G401 (cell line): ENCODE measurements at places on chromosomes 13 and 19.

- peak; percentile 88 for DNase-seq
Measured at GRCh38 chr19:45643024-45643926, 4.1 kb upstream of the EML2 start.

- no peak for DNase-seq
Measured at GRCh38 chr13:58806401-58806800, 1174.9 kb downstream of the PCDH17 start.

DNA sequence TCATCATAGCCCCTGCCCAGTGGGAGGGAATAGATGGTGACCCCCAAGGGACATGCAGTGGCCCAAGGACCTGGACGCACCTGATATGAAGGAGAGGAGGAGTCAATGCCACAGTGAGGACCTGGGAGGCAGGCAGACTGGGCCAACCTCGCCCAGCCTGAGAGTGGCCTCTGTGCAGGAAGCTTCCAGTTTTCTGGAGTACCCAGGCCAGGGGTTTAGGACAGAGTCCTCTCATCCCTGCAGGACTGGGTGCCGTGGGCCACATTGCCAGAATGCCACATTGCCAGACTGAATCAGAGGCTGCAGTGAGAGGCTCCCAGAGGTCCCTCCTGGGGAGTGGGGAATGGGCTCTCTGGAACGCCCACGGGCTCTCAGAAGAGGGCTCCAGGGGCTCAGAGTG lies 82.9 kb upstream of the VSTM2B start:
- no peak for DNase-seq

GRCh38 chr13:113981611-113982295 lies 7.9 kb upstream of the C13orf46 start:
- DNase-seq = no peak

DNA sequence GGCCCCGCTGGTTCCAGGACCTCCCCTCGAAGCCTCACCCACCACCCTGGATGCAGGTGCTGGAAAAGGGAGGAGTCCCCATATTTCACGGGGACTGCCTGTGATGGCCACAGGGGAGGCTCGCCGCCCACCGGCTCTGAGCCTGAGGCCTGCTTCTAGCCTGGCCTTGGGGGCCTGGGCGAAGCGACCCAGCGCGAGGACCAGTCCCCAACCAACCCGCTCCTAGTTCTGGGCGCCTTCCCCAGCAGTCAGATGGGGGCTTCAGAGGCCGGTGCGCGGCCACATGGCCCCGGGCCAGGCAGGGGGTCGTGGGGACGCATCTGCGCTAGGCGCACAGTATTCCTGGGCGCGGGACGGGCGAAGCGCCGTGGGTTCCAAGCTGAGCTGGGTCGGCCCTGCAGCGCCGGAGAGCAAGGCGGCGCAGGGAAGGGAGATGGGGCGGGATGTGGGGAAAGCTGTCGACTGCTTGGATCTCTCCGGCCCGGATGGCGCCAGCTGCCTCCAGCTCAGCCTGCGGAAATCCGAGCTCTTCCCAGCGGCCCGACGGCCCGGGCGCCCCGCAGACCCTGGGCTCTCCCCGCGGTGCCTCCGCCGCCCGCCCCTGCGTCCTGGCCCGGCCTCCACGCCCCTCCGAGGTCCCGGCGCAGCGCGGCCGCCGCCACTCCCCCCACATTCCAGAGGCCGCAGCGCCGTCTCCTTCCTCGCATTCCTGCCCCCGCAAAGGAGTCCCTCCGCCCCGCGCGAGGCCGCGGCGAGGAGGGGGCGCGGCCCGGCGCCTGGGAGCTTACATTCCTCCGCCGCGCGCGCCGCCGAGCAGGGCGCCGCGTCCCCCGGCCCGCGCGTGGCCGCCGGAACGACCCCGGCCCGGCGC lies at the start of gene WTIP:
TSS of gene WTIP (plus strand) at position 788 of the 871 bp plus-strand sequence. CDS start 217 bp downstream, outside the sequence.
- peak; percentile 41 for DNase-seq

DNA sequence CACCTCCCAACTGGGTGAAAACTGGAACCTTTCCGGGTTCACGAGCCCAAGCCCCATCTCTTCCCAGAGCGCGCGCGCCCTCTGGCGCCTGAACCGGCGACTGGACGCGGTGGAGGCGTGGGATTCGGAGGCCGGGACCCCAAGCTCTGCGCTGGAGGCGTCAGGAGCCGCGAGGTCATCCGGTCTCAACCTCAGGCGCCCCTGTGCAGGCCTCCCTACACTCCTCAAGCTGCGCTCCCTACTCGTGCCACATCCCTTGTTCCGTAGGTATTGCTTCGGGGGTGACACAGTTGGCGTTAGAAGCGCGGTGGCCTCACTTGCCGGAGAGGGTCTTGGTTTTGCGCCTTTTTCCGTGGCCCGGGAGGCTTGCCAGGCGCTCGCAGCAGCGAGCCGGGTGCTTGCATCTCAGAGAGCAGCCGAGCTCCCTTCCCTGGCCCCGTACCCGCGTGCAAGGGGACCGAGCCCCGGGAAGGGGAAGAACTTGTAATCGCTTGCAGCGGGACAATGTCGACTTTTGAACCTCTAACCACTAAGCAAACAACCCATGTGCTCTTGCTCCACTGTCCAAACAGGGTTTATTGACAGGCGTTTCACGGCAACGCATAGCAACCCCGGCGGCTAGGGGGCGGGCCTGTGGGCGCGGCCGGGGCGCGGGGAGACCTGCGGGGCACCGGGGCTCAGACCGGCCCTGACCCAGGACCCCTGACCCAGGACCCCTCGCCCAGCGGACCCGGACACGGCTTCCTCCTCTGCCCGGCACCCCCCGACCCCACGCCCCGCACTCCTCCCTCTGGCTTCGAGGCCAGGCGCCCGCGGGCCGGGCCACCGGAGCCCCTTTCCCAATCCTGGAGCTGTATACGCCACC lies 8.5 kb downstream of the CDX2 start:
- no peak for DNase-seq

DNA sequence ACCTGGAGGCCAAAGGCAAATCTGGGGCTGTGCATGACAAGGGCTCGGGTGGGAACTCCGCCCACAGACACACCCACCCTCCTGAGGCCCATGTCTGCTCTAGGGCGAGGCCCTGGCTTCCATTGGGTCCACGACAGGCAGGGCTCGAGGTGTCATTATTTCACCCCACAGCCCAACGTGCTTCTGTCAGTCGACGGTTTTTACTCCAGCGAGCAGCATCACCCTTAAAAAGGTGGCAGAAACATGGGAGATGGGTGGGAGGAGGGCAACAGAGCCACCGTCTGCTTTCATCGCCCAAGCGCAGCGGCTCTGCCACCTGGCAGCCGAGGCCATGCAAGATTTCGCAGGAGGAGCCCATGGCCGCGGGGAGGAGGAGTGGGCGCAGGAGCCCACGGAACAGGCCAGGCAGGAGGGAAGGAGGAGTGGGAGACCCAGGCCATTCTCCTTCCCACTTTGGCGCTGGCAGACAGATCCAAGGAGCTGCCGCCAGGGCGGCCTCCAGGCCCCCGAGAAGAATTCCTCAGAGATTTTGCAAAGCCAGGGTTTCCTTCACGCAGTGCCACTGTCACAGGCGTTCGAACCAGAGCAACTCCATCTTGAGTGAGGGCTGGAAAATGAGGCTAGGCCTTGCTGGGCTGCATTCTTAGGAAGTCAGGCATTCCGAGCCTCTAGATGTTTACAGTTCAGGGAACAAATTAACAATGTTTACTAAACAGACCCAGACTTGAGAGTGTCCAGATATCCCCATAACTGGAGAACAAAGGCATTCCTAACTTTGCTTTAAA lies 49.3 kb upstream of the TUBGCP3 start:
- no peak for DNase-seq

GRCh38 chr13:110471156-110471832 lies 90.2 kb downstream of the RAB20 start:
- no peak for DNase-seq

- no peak for DNase-seq
Measured at GRCh38 chr13:40206241-40207000, 460.0 kb downstream of the FOXO1 start.

DNA sequence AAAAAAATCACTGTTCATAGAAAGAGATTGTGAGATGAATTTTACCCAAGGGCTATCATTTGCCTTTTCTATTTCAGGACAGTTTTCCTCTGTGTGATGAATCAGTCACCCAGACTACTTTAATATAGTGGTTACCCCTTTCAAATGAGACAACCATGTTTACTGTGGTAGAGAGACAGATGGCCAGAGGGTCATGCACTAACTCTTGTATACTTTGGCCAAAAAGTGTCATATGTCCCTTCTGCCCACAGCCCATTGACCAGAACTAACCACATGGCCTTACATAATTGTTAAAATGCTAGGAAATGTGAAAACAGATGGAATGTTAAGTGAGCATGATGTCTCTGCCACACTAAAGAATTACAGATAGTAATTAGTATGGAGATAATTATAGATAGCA lies 498.7 kb downstream of the DACH1 start:
- no peak for DNase-seq

DNA sequence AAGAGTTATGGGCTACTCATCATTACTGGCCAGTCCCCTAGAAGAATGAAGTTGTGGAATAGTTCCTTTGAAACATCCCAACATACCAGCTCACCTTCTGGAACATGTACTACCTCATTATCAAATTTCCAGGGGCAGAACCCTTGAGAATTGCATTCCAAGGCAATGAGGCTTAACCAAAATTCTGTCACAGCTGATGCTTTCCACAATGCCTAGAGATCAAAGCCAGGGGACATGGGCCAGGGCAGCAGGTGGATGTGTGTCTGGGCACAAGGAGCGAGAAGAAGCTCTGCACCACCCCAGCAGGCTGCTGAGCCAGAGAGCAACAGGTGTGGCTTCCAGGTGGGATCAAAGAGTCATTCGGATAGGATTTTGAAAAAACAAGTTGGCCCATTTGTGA lies 362.1 kb downstream of the EFNB2 start:
- DNase-seq = no peak

DNA sequence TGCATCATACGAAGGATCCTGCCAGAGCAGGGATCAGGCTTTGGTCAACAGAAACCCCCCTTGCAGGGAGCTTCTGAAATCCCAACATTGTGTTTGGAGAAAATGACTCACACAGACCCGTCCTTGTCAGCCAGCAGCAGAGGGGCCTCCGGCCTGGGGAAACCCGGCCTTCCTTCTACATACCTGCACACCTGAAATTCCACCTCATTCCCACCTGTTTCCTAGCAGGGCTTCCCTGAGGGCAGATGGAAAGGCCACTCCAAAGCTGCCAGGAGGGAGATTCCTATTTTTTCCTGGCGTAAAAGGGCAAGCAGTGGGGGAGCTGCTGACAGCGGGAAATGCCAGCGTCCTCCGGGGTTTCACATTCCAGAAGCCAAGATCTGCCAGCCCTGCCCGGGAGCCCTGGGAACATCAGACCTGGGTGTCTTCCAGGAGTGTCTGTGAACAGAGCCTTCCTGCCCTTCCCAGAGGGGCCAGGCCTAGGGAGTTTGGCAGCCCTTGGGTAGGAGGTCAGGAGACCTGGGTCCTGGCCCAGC lies 3.0 kb upstream of the IGFL1 start:
- no peak for DNase-seq

- DNase-seq = peak; percentile 67
Measured at GRCh38 chr13:99908140-99908803, 63.3 kb downstream of the ZIC5 start.

DNA sequence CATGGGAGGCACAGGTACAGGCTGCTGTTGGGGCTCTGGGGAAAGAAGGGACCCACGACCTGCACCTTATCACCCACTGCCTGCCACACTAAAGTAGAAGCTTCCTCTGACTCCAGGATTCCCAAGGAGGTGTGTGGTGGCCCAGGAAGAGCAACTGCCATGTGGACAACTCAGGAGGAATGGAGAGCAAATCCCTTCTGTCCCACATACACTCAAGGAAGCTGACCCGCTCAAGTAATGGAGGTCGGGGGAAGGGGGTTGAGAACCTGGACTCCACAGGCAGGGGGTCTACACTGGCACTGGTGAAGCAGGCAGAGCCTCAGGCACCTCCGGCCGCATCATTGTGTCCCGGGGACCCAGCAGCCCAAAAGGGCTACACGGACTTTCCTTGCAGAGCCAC lies 29.4 kb upstream of the SLC15A1 start:
- DNase-seq = no peak

DNA sequence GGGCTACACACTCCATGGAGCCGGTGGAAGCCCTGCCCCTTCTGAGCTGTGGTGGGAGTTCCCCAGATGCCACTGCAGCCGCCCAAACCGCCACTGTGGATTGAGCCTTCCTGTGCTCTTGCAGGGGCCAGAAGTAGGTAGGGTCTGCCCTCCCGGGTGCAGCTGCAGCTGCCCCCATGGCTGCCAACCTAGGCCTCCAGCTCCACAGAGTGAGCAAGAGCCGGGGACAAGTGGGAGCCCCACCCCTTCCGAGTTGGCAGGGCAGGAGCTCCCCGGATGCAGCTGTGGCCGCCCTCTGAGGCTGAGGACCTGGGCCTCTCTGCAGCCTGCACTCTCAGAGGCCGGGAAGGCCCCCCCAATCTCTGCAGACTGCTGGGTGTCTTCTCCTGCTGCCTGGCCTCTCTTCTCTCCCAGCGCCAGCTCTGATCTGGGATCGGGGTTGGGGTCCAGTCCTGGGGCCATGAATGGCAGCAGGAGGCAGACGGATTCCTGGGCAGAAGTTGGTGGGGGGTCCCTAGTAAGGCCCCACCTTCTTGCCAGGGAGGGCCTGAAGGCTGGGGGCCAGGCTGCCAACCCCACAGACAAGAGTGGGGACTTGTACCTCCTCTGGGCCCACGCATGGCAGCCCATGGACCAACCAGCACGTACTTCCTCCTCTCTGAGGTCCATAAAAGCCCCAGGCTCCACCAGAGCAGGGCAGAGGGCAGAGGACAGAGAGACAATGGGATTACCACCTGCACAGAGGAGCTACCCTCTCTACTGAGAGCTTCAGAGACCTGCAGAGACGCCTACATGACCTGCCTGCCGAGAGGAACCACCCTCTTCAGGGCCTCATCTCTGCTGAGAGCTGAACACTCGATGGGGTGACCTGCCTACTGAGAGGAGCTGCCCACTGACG lies 28.9 kb downstream of the AP2S1 start:
- DNase-seq = no peak

GRCh38 chr13:92804346-92804745 lies 422.3 kb upstream of the GPC6 start:
- no peak for DNase-seq

GRCh38 chr19:571566-571974 lies 826 bp upstream of the BSG start:
- peak; percentile 53 for DNase-seq

DNA sequence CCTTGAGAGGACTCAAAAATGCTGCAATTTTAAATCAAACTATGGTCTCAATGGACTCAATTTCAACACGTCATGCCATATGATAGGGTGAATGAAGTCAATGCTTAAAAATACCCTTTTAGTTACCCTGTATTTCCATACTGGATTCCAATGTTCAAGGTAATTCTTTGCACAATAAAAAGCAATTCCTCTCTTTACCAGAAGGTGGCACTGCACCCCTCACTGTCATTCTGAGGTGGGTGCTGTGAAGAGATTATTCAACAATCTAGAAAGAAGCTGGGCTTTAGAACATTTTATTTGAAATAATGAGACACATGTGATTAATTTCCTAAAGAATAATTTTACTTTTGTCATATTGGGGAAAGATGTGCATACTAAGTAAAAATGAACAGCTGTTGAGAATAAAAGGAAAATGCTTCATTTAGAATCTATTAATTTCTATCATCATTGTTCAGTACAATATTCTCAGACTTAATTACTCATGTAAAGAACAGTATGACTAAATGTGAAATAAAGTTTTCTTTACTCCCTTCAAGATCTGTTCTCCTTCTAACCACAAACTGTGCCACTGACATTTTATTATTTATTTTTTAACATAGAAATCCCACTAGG lies 789.1 kb downstream of the GPC5 start:
- peak; percentile 13 for DNase-seq

- no peak for DNase-seq
Measured at GRCh38 chr13:99542788-99543406, 41.6 kb downstream of the TM9SF2 start.

GRCh38 chr13:31192306-31192705 lies 7.5 kb upstream of the B3GLCT start:
- DNase-seq = no peak

- peak; percentile 43 for DNase-seq
Measured at GRCh38 chr19:16608290-16608739, 19.7 kb downstream of the MED26 start.

- no peak for DNase-seq
Measured at GRCh38 chr13:37681281-37682032, 82.9 kb upstream of the POSTN start.
